ENCODE measurements at places on chromosomes 2 and 18.

GRCh38 chr18:37402735-37403099 lies 162.9 kb downstream of the CELF4 start:
- DNase-seq = no peak

DNA sequence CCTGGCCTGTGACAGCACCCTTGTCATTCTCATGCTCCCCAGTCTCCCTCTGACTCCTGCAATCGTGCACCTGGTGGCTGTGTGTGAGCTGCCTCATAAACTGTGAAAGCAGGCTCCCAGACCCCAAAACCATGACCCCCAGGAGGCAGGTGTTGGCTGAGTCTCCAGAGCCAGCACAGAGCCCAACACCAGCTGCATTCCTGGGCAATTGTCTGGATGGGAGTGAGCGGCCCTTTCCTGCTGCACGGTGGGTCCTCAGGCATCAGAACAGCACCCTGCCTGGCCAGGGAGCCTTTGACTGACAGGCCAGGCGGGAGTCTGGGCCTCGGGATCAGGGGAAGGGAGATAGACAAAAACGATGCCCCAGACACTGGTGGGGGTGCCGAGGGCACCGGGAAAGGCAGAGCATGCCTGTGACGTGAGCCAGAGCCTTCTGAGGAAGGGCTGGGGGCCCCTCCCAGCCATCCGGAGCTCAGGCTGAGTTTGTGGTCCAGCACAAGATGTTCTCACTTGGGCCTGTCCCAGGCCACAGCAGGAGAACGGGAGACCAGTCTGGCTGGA lies 135.1 kb upstream of the GPC1 start:
- DNase-seq = no peak

DNA sequence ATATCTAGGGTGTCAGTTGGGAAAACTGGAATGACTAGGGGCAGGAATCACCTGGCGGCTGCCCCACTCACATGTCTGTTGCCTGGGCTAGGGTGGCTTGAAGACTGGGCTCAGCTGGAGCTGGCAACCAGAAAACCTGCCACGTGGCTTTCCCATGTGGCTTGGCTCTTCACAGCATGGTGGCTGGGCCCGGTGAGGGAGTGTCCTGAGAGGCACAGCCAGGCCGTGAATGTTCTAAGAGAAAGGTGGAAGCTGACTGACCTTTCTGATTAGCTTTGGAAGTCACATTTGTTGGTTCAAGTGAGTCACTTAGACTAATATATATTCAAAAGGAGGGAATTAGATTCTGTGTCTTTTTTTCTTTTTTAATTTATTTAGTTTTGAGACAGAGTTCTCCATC lies 22.7 kb downstream of the SP5 start:
- DNase-seq = no peak

- DNase-seq = no peak
Measured at GRCh38 chr2:21910832-21911507, 787.2 kb downstream of the TDRD15 start.

GRCh38 chr2:39571111-39571731 lies 94.5 kb upstream of the TMEM178A start:
- peak; percentile 52 for DNase-seq

GRCh38 chr2:104523921-104524320 lies 330.0 kb upstream of the POU3F3 start:
- DNase-seq = no peak

DNA sequence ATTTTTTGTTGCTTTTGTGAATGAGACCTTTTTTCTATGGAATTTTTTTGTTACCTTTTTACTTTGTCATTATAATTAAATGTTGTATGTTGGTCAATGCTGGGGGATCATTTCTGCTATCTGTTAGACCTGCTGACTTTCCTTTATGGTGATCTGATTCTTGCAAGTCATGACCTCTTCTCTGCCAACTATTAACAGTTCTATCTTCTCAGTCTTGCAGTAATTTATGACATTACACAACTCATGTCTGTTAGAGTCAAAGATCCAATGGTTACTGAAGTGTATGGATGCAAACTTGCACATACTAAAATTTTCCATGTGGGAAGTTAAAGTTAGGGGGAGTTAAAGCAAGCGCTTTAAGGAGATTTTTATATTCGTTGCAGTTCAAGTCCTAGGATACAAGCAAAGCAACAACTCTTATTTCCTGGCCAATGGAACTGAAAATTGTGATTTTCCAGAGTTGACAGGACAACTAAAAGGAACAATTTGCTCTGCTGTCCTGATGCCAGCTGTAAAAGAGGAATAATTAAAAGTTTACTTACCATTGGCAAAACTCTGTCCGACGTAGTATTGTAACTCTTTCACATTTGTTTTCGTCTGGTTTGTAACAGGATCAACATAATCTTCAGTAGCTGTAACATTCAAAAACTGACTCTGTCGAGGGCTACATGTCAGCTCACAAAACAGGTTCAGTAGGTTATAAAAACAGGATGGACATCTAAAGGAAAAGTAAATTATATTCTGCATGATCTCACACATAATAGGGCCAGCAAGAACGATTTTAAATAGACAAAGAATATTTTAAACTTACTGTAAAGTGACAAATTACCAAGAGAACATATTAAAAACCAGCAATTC lies 17.8 kb downstream of the NPC1 start:
- no peak for DNase-seq

DNA sequence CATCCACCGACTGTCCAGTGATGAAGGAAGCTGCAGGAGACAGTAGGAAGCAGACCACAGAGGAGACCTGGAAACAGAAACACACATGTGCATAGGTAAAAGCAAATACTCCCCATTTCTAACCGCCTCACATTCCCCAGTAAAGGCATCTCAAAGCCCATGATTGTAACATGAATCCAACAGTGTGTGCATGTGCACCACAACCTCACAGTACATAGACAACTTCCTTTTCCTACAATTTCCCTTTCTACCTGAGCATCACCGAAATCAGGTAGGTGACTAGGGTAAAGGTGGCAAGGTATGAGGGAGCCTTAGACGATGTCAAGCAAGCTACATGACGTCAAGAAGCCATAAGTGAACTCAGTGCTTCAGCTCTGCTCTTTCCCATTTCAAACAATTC lies 30.6 kb upstream of the MREG start:
- DNase-seq = no peak

GRCh38 chr2:221006084-221006483 lies 566.0 kb downstream of the EPHA4 start:
- DNase-seq = no peak

DNA sequence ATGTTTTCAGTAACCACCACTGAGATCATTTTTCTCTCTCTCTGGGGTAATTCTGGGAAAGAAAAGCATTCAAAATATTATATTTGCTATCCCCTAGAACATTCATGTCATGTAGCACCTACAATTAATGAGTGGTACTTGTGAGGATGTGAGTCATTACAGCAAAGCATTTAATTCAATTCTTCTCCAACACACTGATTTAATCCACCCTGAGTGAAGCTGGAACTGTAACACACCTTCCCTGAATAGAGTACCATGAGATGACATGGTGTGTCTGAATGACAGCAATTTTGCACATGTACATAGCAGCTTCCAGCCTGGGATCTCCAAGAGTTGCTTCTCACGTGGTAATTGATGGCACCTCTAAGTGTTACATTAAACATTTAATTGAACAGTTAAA lies 207.1 kb upstream of the SLC14A2 start:
- DNase-seq = no peak

DNA sequence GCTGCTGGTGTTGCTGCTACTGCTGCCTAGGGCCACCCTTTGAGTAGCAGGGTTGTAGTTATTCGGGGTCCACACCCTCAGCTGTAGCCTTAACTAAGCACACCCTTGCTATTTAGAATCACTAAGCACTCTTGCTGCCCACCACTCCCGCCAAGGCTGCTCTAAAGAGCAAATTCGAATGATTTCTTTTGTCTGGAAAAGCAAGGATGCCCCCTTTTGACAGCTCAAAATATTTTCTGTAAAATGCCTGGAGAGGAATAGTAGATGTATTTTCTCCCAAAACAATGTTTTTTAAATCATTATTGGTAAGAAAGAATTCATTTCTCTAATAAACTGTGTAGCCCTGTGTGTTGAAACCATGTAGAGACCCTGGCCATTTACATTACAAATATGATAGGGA lies 80.8 kb upstream of the PAPOLG start:
- DNase-seq = no peak

DNA sequence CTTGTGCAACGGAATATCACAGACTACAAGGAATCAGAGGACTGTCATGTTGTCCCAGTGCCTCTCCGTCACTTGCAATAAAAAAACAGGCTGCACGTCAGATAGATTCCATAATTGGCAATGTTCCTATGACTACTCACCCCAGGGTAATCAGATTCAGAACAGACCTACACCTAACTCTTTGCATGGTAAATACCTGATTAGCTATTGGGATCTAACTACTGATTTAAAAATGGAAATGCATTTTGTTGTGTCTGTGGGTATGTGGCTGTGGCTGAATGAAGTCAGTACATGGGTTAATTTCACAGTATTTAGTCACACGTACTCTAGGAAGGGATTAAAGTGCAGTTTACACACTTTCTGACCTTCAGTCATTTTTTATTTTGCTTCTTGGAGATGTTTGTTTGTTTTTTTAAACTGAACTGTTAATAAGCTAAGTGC lies 91.7 kb downstream of the SCN3A start:
- DNase-seq = no peak

DNA sequence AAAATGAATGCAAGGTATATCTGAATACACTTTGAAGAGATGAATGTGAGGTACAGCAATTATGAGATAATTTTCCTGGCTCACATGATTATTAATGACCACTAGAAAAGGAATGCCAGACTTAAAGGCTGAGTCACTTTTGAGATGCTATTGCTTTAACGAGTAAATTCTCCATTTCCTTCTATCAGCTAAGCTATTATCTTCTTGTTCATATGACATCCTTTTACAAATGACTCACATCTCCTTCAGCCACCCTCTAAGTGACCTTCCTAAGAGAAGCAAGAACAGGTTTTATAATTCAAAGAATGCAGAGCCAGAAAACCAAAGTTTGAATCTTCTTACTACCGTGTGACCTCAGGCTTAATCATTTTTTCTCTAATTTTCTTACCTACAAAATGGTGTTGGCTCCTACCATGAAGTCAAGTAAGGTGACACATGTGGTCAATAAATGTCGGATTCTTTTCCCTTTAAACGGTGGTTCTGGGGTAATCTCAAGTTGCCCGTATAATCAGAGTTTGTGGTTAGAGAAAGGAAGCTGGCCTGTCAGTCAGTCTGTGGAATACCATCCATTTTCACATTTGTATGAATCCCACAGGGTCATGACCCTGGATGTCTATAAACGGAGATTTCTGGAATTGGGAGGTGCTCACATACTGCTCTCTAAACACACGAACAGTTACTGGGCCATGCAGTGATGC lies 184.0 kb upstream of the PID1 start:
- DNase-seq = no peak

DNA sequence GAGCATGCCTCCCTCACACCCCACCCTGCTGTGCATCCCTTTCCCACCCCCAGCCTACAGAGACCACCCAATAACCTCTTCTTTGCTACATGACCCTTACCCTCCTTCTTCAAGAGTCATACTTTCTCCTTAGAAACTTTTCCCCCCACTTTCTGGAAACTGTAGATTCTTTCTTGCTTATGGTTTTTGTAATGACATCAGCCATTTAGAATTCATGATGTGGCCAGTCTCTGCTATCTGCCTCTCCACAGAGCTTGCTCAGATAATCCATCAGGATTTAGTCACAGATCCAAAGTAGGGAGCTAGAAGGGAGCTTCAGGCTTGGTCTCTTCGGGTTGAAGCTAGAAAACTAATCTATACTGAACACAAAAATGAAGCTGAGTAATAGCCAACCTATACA lies 36.5 kb downstream of the GALM start:
- DNase-seq = no peak

DNA sequence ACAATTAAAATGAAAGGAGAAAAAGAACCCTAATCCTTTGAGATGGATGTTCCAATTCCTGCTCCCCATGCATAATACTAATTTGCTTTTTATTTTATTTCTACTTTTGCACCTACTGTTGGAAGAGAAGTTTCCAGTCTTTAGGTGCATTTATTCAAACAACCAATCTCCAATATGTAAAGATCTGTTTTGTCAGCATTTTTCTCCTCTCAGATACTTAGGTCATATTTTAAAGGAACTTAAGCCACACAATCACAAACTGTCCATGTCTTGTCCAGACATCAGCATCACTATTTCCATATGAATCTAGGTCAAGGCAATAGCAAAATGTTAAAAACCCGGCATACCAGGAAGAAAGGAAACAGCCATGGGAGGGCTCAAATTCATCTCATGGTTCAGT lies 1023.2 kb downstream of the BCL11A start:
- no peak for DNase-seq

Data from left lobe of liver (tissue), 2 donors.